ENCODE measurements at places on chromosomes 6 and 20. TPM values are rescaled to one million over a fixed set of nuclear protein-coding genes. Genes with fewer than 3 reads are reported as not detected.

DNA sequence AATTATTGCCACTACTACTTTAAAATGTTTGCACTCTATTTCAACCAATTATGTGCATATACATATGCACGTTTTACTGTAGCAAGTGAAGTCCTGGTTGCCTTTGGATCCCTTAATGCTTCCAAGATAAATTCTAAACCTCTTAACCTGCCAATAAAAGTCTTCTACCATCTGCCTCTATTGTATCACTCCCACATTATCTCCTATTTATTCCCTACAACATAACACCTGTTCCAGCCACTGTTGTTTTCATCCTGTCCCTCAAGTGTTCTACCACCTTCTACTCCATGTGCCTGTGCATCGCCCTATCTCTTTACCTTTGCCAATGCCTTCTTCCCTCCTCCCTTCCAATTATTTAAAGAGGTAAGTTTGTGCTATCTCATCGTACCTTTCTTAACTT, 499.0 kb upstream of the RNF217 start:
- DNase-seq = no peak

- DNase-seq = no peak
Observed at GRCh38 chr6:14379568-14379967, 262.0 kb downstream of the CD83 start.

- no peak for DNase-seq
Observed at GRCh38 chr6:26468829-26469228, 11.1 kb downstream of the BTN2A1 start.

HLA-DRB5 gene
- total RNA-seq = 0.32 TPM

HTR1B gene
- 0.33 TPM for total RNA-seq

GRCh38 chr6:64411226-64411625, 775.6 kb downstream of the PHF3 start:
- DNase-seq = no peak

GRCh38 chr20:57450931-57451330, 59.7 kb downstream of the RBM38 start:
- DNase-seq = no peak

- DNase-seq = no peak
Observed at GRCh38 chr6:108737594-108738546, 110.4 kb upstream of the ARMC2 start.

- DNase-seq = no peak
Observed at GRCh38 chr20:33250666-33251065, 14.9 kb downstream of the BPIFA1 start.

DNA sequence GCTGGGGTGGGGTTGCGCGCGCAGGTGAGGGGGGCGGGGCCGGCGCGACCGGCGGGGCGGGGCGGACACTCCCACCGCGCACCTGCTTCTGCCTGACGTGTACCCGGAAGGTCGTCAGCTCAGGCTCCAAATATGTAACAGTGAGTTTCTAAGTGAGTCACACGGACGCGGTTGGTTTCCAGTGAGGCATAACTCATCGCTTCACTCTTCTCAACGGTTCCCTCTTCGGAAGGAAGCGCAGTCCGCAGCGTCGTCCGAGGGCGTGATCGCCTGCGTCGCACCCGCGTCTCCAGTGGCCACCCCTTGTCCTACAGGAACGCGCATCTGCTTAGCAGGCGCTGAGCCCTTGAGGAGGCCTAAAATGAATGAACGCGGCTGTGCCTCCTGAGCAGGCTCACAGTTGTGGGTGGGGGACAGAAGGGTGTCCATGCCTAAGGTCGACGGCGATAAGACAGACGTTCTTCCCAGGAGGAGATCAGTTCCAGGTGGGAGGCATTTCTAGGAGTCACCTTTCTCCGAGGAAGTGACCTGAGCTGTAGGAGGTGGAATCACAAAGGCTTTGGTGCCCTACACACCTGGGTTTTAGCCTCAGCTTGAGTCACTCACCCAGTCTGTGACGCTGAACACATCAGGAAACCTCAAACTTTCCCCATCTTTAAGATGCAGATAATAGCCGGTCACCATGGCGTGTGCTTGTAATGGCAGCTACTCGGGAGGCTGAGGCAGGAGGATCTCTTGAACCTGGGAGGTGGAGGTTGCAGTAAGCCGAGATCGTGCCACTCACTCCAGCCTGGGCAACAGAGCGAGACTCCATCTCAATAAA, 50.9 kb upstream of the EZR start:
- peak; percentile 93 for DNase-seq

- no peak for DNase-seq
Observed at GRCh38 chr6:136958168-136958567, 36.1 kb downstream of the SLC35D3 start.

GRCh38 chr20:2138396-2138795, 36.8 kb downstream of the STK35 start:
- no peak for DNase-seq

RRAGD gene
- 23.9 TPM for total RNA-seq

DNA sequence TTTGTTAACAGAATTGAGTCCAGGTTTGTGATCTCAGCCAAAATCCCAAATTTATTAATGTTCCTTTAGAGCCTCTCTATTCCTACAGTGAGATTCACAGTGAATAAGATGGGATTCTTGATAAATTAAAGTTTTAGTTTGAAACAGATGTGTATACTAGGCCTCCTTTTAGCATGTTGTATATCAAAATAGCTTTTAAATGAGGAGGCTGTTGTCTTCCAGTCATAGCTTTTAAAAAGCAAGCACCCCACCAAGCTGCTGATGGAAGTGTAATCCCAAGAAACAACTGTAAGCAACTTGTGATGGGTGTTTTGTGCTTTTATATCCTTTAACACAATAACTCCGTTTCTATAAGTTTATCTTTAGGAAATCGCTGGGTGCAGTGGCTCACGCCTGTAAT, 7.0 kb downstream of the GTF2H5 start:
- no peak for DNase-seq

GRCh38 chr6:34178357-34179105, 32.6 kb upstream of the GRM4 start:
- DNase-seq = no peak

- peak; percentile 52 for DNase-seq
Observed at GRCh38 chr6:158571826-158572652, 12.1 kb downstream of the TMEM181 start.

DNA sequence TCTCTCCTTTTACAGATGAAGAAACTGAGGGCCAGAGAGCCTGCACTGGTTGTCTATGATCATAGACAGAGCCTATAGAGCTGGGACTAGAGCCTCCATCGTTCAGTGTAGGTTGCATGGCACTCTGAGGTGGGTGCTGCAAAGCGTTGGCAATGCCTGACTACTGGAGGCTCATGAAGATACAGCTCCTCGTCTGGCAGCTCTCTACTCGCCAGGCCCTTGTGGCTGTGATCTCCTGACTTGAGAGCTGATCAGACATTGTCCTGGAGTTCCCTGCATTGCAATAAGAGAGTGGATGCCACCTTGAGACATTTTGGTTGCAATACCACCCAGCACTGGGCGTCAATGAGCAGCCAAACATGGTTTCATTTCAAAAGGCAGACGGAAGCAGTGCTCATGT, 270.1 kb upstream of the ARID1B start:
- no peak for DNase-seq

DNA sequence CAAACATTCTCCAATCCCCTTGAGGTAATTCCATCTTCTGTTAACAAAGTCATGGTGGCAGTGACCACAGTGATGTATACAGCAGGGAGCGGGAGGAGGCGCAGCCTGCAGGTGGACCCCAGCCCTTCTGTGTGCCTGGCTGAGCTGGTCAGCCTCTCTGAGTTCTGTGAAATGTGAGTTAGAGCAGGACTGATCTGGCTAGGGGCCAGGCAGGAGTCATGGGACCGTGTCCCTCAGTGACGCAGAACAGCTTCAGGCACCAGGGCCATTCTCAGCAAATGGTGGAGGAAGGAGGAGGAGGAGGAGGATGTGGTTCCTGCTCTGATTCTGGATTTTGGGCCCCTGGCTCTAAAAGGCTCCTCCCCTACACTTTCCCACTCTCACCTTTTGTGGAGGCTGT, 6.9 kb downstream of the PHACTR3 start:
- DNase-seq = no peak

DNA sequence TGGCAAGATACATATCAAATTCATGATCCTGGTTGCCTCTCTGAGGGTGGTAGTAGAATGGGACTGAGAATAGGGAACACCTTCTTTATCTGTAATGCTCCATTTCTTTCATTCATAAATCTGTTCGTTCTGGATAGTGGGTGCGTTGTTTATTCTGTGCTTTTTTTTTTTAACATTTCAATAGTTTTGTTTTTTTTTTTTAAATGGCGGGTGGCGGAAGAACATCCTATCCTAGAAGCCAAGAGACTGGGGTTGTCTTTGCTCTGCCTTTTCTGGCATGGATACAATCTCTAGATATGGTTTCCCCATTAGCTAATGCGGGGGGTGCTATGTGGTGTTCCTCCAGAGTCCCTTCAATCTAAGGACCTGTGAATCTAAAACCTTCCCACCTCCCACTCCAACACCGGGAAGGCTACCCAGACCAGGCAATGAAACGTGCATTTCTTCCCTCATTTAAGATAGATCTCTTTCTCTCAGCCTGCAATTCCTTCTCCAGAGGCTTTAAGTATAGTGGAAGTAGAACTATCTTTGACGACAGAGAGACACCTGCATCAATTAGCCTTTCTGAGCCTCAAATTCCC, 883 bp upstream of the CCDC28A start:
- DNase-seq = no peak

DNA sequence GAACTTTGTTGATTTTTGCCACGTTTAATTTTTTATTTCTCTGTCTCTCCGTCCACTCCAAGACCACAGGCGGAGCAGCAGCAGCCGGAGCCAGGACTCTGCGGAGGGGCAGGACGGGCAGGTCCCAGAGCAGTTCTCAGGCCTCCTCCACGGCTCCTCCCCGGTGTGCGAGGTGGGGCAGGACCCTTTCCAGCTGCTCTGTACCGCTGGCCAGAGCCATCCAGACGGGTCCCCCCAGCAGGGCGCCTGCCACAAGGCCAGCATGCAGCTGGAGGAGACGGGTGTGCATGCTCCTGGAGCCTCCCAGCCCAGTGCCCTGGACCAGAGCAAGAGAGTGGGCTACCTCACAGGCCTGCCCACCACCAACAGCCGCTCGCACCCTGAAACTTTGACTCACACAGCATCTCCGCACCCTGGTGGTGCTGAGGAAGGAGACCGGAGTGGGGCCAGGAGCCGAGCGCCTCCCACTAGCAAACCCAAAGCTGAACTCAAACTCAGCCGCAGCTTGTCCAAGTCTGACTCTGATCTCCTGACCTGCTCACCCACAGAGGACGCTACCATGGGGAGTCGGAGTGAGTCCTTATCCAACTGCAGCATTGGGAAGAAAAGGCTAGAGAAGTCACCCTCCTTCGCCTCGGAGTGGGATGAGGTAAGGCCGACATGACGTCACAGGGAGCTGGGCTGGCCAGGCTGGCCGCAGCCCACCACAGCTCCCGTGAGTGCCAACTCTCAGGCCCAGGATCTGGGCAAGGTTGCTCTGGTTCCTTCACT, 123.5 kb downstream of the TCP11 start:
- no peak for DNase-seq

DNA sequence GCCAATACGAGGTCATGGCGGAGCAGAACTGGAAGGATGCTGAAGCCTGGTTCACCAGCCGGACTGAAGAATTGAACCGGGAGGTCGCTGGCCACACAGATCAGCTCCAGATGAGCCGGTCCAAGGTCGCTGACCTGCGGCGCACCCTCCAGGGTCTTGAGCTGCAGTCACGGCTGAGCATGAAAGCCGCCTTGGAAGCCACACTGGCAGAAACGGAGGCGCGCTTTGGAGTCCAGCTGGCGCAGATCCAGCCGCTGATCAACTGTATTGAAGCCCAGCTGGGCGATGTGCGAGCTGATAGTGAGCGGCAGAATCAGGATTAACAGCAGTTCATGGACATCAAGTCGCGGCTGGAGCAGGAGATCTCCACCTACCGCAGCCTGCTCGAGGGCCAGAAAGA, 296.9 kb downstream of the OGFRL1 start:
- DNase-seq = no peak

DNA sequence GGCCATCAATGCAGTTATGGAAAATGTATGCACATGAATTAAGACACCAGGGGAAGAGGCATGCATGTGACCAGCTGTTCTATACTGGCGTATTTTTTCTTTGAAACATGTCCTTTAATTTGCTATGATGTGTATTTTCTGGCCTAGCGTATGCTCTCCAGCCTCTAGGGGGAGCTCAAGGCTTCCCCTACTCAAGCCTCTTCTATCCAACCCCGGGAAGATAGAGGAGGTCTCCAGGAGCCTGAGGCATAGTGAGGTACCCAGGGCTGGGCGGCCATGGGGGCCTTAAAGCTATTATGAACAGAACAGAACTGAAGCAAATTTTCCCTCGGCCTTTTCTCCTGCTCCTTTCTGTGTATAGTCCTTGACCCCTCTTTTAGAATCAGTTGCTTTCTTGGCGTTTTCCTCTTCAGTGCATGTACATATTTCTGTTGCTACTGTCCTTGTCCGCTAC, 528.9 kb downstream of the MAFB start:
- peak; percentile 21 for DNase-seq

DNA sequence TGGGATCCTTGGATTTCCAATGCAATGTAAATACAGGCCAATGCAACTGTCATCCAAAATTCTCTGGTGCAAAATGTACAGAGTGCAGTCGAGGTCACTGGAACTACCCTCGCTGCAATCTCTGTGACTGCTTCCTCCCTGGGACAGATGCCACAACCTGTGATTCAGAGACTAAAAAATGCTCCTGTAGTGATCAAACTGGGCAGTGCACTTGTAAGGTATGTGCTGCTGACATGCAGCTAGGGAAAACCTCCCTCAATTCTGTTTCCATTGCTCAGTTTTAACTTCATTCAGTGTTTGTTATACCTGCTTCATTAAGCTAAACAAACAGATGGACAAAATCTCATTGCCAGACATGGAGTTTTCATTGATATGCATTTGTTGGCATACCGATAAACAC, 397.1 kb downstream of the ARHGAP18 start:
- DNase-seq = no peak

PXMP4 gene
- 7.9 TPM for total RNA-seq

DNA sequence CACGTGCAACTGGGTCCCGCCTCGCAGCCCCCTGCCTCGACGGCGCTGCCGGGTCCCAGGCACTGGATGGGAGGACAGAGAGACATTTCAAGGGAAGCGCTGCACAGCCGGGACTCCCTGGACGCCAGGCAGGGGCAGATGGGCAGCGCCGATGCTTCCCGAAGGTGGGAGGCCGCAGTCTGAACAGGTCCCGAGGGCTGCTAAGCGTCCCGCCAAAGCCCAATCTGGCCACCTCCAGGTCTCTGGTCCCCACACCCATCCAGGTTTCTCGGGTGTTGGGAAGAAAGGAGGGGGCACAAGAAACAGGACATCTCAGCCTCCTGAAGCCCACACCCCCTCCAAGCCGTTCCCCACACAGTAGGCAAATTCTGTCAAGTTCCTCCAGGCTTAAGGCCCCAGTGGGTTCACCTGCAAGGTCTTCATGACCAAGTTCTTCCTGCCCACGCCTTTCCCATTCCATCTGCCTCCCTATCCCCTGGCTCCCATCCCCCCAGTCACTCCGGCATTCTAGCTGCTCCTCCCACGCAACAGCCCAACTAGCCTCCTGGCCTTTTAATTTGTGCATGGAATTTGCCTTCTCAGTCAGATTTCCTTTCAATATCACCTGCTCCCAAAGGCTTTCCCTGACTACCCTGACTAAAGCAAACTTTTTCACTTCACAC, 5.4 kb upstream of the CPXM1 start:
- DNase-seq = no peak

GRCh38 chr6:68252632-68253031, 382.4 kb upstream of the ADGRB3 start:
- no peak for DNase-seq

SMOC2 gene
- 63.6 TPM for total RNA-seq

CST7 gene
- 2.5 TPM for total RNA-seq

NRN1 gene
- 24.6 TPM for total RNA-seq

PLEKHG1 gene
- total RNA-seq = 77.0 TPM

- DNase-seq = no peak
Observed at GRCh38 chr20:43862438-43862837, 52.2 kb upstream of the TOX2 start.

- no peak for DNase-seq
Observed at GRCh38 chr20:63309261-63310071, 16.5 kb downstream of the COL20A1 start.

All from breast epithelium (tissue), 4 donors.